DMS79 (cell line): ENCODE measurements at places on chromosomes 2 and 18.

DNA sequence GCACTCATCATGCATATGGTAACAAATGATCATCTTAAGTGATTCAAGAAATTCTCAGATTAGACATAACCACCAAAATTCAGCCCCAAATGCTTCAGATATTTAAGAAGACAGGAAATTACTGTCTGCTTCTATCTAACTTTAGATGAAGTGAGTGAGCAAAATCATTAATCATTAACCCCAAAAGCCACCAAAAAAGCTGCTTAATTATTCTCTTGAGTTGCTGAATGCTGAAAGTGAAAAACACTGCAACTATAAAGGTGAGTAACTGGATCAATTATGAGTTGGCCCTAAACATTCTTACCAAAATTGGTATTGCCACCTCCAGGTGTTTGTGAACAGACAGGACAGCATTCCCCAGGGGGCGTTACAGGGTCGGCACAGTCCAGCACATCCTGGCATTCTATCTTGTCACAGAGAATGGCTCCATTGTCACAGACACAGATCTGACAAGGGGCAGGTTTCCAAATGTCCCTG is 69.6 kb downstream of the COL5A2 start:
- no peak for DNase-seq

- DNase-seq = no peak
Measured at GRCh38 chr2:149733936-149734685, 146.5 kb upstream of the MMADHC start.

GRCh38 chr18:53610957-53611356 is 613.5 kb downstream of the MBD2 start:
- no peak for DNase-seq

- no peak for DNase-seq
Measured at GRCh38 chr2:110991911-110992310, 128.8 kb upstream of the BCL2L11 start.

DNA sequence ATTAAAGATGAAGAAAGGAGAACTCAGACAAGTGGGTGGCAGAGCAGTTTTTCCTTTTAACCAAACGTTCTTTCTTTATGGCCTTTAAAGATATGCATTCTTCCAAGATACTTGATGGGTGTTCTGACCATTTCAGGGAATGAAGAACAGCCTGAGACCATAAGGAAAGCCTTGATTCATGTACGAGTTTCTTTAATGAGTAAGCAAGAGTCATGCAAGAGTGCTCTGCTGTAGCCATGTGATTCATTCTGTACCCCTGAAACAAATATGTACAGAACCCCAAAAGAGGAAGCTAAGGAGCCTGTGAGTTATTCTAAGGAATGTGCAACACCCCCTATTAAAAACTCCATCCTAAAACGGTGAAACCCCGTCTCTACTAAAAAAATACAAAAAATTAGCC is 372.8 kb downstream of the MTX2 start:
- no peak for DNase-seq

- no peak for DNase-seq
Measured at GRCh38 chr2:134308474-134309385, 54.9 kb downstream of the MGAT5 start.

- DNase-seq = no peak
Measured at GRCh38 chr2:70958759-70959158, 19.7 kb upstream of the ANKRD53 start.

GRCh38 chr2:200788121-200788718 is 23.5 kb upstream of the BZW1 start:
- DNase-seq = no peak

GRCh38 chr18:55384551-55385275 is 203.3 kb downstream of the TCF4 start:
- DNase-seq = no peak
